Bronchial epithelial cell (primary cell): ENCODE measurements at places on chromosomes 4 and X. TPM values are rescaled to one million over a fixed set of nuclear protein-coding genes. Genes with fewer than 3 reads are reported as not detected.

DNA sequence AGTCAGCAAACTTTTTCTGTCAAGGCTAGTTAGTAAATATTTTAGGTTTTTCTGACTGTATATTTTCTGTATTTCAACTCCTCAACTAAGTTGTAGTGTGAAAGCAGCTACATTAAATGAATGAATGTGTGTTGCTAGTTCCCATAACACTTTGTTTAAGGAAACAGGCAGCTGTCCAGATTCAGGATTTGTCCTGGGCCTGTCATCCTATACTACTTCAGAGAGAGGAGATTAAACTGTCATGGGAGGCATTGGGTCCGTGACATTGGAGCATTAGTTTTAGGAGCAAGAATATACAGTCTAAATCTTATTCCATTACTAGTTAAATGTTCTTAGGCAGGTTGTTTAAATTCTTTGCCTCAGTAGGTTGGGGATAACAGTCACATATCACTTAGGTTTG, 516.0 kb downstream of the CCSER1 start:
- DNase-seq = no peak

- no peak for DNase-seq
These were observed 57.3 kb downstream of the SEPTIN11 start for GRCh38 chr4:77006753-77007353.

DNA sequence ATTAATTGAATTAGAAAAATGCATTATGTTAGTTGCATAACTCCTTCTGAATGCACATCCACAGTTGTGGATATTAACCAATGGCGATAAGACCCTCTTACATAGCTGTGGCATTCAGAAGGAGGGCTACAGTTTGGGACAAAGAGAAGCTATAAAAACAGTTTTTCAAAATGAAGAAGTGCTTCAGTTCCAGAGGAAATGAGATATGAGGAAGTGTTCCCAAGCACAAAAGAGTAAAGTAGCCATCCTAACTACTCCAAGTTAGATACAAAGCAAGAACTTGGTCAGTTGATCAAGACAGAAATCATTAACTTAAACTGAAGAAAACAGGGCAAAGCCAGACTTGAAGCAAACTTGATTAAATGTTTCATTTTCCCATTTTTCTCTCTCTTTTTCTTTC, 17.2 kb upstream of the ADGRL3 start:
- no peak for DNase-seq

DNA sequence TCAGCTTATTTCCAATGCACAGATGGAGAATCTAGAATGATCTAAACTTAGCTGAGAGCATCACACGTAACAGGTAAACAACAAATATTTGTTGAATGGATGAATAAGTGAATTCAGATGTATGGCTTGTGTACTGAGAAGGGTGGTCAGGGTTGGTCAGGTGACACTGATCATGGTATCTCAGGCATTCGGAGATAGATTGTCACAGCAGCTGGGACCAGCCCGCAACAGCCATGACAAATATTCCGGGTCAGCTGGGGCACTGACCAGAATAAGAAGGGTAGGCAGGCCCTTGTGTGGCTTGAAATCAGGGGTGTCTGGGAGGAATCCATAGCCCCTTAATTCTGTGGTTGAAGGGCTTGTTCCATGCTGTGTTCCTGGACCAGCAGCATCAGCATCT, 159.4 kb upstream of the ARX start:
- DNase-seq = no peak

FAM236C gene
- not detected in 2 replicates for total RNA-seq

ZAR1 gene
- under 0.01 TPM in 1 of 2 replicates, not detected in the other for total RNA-seq

SMARCA1 gene
- 5.6 and 6.8 TPM in 2 replicates for total RNA-seq
